HepG2 (cell line): ENCODE measurements at places on chromosomes 2 and 18. TPM values are rescaled to one million over a fixed set of nuclear protein-coding genes. Genes with fewer than 3 reads are reported as not detected.

DNA sequence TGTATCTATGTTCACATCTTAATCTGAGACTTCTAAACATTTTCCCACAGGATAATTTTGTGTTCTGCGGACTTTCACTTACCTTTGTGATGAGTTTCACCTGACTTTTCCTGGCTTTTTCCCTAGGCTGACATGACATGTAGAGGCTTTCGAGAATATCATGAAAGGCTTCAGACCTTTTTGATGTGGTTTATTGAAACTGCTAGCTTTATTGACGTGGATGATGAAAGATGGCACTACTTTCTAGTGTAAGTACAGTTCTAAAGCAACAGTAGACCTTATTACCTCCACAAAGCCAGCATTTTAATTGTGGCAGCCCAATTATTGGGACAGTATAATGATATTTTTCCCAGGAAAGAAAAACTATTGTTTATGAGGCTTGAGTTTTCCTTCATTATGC is 34.1 kb upstream of the METAP1D start:
- no peak for DNase-seq
- H3K36me3 ChIP-seq = peaks cover 19% of the 10 kb centered on the region
- H3K4me1 ChIP-seq = peaks cover 11% of the 10 kb centered on the region
- H3K27ac ChIP-seq = no peak overlapping the region
- H3K27me3 ChIP-seq = no peaks in the 10 kb centered on the region
- H3K4me3 ChIP-seq = no peak overlapping the region

DNA sequence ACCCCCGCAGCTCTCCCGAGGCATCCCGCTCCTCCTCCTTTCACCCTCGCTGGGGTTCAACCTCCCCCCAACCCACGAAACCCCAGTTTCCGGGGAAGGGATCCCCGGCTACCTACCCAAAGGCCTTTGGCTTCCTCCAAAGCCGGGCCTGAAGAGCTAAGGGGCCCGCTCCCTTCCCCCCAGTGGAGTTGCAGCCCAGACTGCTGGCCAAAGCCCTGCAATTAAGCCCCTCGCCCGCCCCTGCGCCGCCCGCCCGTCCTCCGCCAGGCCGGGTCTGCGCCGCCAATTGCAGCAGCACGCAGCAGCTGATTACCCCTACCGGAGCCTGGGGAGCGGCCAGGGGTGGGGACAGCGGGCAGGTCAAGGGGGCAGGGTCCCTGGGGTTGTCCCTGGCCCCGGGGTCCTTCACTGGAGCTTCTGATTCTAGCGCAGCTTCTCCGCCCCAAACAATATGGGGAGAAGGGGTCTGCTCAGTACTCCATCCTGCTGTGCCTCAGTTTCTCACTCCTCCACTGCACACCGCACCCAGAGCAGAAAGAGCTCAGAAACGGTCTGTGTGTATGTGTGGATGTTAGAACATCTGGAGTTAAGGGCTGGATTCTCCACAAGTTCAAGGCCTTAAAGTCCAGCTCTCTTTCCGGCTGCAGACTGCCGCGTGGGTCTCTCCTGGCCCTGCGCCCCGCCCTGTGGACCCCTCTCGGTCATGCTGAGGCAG is 16.9 kb downstream of the WNT10A start:
- H3K36me3 ChIP-seq = no peaks in the 10 kb centered on the region
- H3K4me3 ChIP-seq = no peak overlapping the region
- H3K27me3 ChIP-seq = peaks cover 77% of the 10 kb centered on the region
- peaks cover 54% of the 10 kb centered on the region for H3K4me1 ChIP-seq

The PRKAG3 gene
- not detected in 2 replicates for polyA plus RNA-seq

DNA sequence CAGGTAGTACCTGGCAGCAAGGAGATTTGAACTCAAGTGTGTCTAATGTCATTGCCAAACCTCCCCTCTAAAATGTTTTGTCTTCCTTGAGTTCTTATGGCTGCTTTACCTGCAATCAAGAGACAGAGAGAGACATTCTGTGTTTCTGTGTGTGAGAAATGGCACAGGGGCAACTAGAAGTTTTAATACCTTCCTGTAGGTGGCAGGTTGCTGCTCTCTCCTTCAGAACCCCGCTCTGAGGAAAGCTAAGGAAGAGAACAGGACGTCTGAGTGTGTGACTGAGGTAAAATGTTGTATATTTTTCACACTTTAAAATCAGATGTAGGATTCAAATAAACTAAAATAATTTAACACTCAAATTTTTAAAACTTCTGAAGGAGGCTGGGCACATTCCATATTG is 19.2 kb downstream of the DTNA start:
- H3K27me3 ChIP-seq = no peaks in the 10 kb centered on the region
- H3K4me1 ChIP-seq = no peaks in the 10 kb centered on the region
- H3K4me3 ChIP-seq = no peak overlapping the region
- no peaks in the 10 kb centered on the region for H3K36me3 ChIP-seq
- no peak overlapping the region for H3K27ac ChIP-seq
- peak; percentile 23 for DNase-seq

The TUBA3D gene
- not detected in 2 replicates for polyA plus RNA-seq

DNA sequence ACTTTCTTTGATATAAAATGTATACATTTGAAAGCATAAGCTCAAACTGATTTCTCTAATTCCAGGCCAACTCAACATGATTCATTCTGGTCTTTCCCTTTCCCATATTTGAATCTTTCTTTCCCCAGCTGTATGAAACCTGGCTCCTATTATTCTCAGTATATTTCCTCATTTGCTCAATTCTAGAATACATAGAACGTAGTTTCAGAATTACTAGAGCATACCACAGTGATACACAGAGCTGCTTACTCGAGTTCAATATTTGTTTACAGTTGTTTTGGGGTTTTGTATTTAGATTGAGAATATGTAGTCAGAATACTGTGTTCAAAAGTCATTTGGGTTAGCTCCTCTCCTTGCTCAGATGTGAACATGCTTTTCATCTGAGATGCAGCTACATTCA is 43.0 kb downstream of the TNFRSF11A start:
- H3K27me3 ChIP-seq = no peaks in the 10 kb centered on the region
- H3K27ac ChIP-seq = no peak overlapping the region
- no peaks in the 10 kb centered on the region for H3K4me1 ChIP-seq
- H3K4me3 ChIP-seq = no peak overlapping the region
- peaks cover 1% of the 10 kb centered on the region; the same call in 1 of the 2 replicates for H3K36me3 ChIP-seq
- DNase-seq = no peak

GRCh38 chr2:135532581-135532980 is 1.3 kb downstream of the R3HDM1 start:
- H3K4me1 ChIP-seq = peaks cover 58% of the 10 kb centered on the region
- peak overlapping the region; percentile 70 for H3K4me3 ChIP-seq
- peak overlapping the region; percentile 24 for H3K27ac ChIP-seq
- no peak for DNase-seq

The SGPP2 gene
- not detected in 2 replicates for polyA plus RNA-seq

The SLC25A12 gene
- 14.0 and 15.9 TPM in 2 replicates for polyA plus RNA-seq

DNA sequence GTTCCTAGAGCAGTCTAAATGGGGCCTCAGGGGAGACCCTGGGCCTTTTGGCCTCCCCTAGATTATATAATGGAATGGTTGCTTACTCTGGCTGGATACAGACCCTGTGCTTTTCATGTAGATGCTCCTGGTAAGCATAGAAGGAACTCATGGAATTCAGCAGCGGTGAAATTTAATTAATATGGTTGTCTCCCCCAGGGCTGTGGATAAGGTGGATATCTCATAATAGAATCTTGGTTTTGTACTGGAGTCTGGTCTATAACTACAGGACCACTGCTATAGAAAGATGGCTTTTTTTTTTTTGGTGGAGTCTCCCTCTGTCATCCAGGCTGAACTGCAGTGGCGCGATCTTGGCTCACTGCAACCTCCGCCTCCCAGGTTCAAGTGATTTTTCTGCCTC is 84.5 kb downstream of the HRH4 start:
- H3K27me3 ChIP-seq = no peaks in the 10 kb centered on the region; the same call in 1 of the 2 replicates
- DNase-seq = no peak
- no peak overlapping the region for H3K4me3 ChIP-seq
- no peaks in the 10 kb centered on the region for H3K36me3 ChIP-seq
- no peaks in the 10 kb centered on the region for H3K4me1 ChIP-seq

GRCh38 chr2:11789243-11789642 is 42.8 kb downstream of the LPIN1 start:
- no peaks in the 10 kb centered on the region for H3K27me3 ChIP-seq
- peaks cover 10% of the 10 kb centered on the region for H3K36me3 ChIP-seq
- no peak overlapping the region for H3K4me3 ChIP-seq

GRCh38 chr2:62410926-62411456 is 95.0 kb downstream of the TMEM17 start:
- no peak for DNase-seq
- no peaks in the 10 kb centered on the region; the same call in 2 of the 3 replicates for H3K27me3 ChIP-seq
- no peaks in the 10 kb centered on the region for H3K36me3 ChIP-seq
- H3K4me1 ChIP-seq = peaks cover 83% of the 10 kb centered on the region

The GPR148 gene
- not detected in 2 replicates for polyA plus RNA-seq

The HOXD8 gene
- polyA plus RNA-seq = not detected in 2 replicates

DNA sequence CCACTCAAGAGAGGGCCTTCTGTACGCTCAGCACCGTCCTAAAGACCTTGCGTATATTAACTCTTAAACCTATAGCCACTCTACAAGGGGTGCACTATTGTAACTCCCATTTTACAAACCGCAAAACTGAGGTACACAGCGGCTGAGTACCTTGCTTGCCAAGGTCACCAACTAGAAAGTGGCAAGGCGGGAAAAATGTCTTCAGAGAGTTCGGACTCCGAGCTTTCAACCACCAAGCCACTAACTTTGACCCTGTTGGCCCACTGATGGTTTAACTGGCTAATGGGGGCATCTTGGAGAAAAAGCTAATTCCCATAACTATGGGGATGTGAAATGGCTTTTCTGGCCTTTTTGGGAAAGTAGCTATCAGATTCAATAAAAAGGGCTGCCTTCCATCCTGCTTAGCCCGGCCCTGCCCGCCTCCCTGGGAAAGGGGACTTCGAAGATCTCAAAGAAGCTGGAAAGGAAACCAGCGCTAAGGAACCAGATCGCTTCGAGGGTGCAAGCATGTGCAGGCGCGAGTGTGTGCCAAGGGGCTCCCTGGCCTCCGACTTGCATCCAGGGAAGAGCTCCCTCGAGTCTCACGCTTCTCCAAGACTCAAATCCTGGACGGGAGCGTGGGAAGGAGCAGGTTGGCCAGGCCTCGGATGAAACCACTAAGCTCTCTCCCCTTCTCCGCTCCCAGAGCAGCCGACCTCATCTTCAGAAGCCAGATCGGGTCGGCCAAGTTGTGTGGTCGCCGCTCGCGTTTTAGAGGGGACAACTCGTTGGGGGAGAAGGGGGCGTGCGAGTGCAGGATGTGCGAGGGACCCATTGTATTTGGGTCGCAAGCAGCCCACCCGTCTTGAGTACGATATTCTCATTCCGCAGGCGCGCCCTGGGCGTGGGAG is 2.2 kb upstream of the SP5 start:
- no peaks in the 10 kb centered on the region for H3K27me3 ChIP-seq
- peak overlapping the region; percentile 99 for H3K4me3 ChIP-seq
- peaks cover 40% of the 10 kb centered on the region for H3K4me1 ChIP-seq
- no peak for DNase-seq
- peaks cover 5% of the 10 kb centered on the region for H3K36me3 ChIP-seq

The CTLA4 gene
- polyA plus RNA-seq = 0.16 TPM in 1 of 2 replicates, not detected in the other

DNA sequence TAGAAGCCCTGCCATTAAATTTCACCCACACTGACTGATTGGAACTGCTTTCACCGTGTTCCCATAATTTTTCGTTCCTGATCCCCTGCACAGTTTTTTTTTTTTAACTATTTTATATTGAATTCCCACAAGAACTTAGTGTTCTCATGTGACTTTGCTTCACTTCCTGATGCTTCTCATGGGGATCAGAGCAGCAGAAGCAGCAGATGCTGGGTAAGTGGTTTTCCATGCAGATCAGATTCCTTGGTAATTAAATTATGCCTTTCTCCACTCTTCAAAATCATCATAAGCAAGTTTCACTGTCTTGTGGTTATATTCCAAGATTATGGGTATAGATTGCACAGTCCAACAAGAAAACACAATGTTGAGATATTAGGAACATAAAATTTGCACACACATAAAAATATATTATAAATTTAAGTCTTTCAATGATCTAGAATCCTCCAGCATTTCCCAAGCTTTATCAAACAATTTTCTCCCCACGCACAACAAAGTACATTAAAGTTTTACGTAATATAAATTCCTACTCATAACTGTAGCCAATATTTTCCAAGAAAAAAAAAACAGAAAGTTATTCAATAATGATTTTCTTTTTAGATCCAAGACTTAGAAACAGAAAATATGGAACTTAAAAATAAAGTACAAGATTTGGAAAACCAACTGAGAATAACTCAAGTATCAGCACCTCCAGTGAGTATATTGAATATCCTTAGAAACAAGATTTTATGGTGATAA is 277.9 kb downstream of the GULP1 start:
- DNase-seq = no peak
- H3K4me1 ChIP-seq = no peaks in the 10 kb centered on the region

DNA sequence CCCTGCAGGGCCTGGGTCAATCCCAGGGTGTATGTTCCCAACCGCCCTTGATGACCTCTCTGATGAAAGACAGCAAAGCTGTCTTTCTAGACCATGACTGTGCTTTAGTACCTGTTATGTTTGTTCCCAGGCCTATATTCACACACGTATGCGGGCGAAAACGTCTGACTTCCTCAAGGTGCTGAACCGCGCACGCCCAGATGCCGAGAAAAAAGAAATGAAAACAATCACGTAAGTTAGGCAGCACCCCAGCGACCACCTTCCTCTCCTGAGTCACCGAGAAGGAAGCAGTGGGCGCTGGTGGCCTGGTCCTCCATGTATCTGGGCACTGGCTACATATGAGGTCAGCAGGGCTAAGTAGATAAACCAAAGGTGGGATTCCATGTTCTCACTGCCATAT is 11.1 kb upstream of the GPBAR1 start:
- no peak overlapping the region for H3K4me3 ChIP-seq
- H3K36me3 ChIP-seq = peaks cover 61% of the 10 kb centered on the region
- no peak overlapping the region for H3K27ac ChIP-seq
- H3K27me3 ChIP-seq = no peaks in the 10 kb centered on the region
- H3K4me1 ChIP-seq = peaks cover 13% of the 10 kb centered on the region
- DNase-seq = no peak

The CRYGC gene
- polyA plus RNA-seq = 0.20 and 0.21 TPM in 2 replicates

DNA sequence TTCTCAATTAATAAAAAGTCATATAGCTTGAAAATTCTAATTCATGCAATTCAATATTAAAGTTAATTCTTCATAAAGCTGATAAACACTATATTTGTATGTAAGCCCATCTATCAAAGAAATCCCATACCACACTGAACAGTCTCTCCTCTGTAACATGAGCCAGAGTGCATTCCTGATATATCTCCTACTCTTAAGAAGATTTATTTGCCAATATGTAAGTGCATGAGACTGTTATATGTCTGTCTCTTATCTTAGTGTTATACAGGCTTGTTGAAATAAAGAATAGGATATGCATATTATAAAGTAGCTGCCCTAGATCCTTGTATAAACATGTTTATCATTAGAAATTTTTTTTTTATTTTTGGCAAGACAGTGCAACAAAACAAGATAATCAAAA is 40.4 kb upstream of the TTC32 start:
- DNase-seq = no peak
- no peak overlapping the region for H3K27ac ChIP-seq

DNA sequence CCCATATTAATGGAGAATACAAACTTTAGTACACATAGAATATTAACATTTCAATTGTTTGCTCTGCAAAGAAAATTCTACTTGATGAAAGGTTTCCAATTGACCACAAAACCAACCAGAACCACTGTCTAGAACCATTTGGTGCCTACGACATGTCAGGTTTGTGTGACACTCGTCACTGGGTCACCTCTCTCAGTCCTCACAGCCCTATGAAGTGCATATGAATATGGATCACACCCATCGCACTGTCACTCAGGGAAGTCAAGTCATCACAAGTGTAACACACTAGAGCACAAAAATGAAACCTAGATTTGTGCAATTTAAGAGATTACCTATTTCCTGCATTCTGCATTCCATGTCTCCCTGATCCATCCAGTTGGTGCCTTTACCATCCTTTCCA is 43.7 kb downstream of the PTPN2 start:
- H3K27ac ChIP-seq = no peak overlapping the region
- H3K4me3 ChIP-seq = no peak overlapping the region
- no peaks in the 10 kb centered on the region for H3K27me3 ChIP-seq
- H3K36me3 ChIP-seq = peaks cover 5% of the 10 kb centered on the region
- peaks cover 24% of the 10 kb centered on the region for H3K4me1 ChIP-seq

The CROCC2 gene
- polyA plus RNA-seq = not detected in 2 replicates
